Effector memory CD4-positive, alpha-beta T cell (primary cell): ENCODE measurements at places on chromosomes 3 and 15.

GRCh38 chr3:101902041-101902440, 52.7 kb downstream of the NFKBIZ start:
- DNase-seq = no peak

- no peak for DNase-seq
Observed at GRCh38 chr3:52140000-52140399, 14.2 kb downstream of the POC1A start.

GRCh38 chr15:73747847-73748590, 5.1 kb downstream of the INSYN1 start:
- no peak for DNase-seq

- DNase-seq = no peak
Observed at GRCh38 chr3:147797095-147797494, 387.9 kb downstream of the ZIC1 start.

- DNase-seq = no peak
Observed at GRCh38 chr3:77475507-77475906, 435.6 kb downstream of the ROBO2 start.

- no peak for DNase-seq
Observed at GRCh38 chr15:94403331-94403730, 172.0 kb downstream of the MCTP2 start.

DNA sequence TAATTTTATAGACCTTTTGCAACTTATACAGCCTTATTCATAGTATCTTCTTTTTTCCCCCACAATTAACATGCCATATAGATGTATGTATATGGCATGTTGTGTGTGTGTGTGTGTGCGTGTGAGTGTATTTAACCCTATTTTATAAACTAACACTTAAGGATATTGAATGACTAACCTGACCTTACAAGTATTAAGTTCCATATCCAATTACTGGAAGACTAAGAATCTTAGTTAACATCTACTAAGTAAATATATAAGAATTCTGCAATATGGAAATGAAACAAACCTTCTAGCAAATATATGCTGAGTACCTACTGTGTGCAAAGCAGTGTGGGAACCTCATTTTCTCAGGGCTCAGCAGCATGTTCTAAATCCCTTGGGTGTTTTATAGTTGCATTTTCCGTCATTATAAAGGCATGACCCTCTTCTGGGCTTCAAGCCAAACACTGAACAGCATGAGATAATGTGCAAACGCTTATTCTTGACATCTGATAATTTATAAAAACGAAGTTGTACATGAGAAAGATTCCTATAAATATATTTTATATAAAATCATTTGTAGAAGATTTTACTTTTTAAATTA, 105.5 kb downstream of the NLGN1 start:
- no peak for DNase-seq

GRCh38 chr3:4766716-4767499, 212.3 kb upstream of the BHLHE40 start:
- DNase-seq = no peak

- no peak for DNase-seq
Observed at GRCh38 chr3:129001101-129001805, at the start of gene EFCC1. EFCC1 (plus strand) TSS chr3:129001304; CDS start chr3:129001629, 325 bp downstream.

GRCh38 chr3:177451864-177452830, 254.9 kb upstream of the TBL1XR1 start:
- no peak for DNase-seq

- no peak for DNase-seq
Observed at GRCh38 chr3:46264002-46264401, 21.7 kb downstream of the CCR3 start.

- no peak for DNase-seq
Observed at GRCh38 chr3:191269289-191270085, 59.7 kb upstream of the CCDC50 start.

DNA sequence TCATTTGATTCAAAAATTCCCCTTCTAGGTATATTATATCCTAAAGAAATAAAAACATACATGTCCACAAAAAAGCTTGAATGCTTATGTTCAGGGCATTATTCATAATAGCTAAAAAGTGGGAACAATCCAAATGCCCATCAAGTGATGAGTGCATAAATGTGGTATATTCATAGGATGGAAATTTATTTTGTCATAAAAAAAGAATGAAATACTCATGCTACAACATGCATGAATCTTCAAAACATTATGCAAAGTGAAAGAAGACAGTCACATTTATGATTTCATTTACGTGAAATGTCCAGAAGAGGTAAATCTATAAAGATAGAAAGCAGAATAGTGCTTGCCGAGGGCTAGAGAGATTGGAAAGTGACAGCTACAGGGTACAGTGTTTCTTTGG, 83.6 kb upstream of the SLC25A36 start:
- DNase-seq = no peak

DNA sequence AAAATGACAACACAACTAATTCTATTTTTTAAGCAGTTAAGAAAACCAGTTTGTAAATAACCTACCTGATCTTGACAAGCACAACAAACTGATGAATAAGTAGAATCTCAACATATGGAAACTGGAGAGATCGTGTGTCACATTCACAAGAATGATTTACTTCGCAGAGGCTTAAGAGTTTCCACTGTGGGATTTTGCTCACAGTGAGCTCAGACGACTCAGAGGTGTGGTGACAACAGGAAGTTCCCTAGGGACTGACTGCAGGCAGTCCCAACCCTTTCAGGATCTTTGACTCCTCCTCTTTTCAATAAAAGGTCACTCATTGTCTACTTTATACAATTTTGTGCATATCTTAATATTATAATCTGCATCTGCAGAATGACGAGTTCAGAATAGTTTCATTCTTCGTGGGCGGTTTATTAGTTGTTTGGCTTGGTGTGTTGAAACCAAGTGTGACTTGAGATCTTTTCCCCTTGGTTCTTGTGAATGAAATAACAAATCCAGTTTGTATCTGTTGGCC, at the start of gene LIPH:
TSS of gene LIPH (minus strand) at position 231 of the 520 bp plus-strand sequence. CDS start at position 114, 117 bp downstream.
- DNase-seq = no peak

DNA sequence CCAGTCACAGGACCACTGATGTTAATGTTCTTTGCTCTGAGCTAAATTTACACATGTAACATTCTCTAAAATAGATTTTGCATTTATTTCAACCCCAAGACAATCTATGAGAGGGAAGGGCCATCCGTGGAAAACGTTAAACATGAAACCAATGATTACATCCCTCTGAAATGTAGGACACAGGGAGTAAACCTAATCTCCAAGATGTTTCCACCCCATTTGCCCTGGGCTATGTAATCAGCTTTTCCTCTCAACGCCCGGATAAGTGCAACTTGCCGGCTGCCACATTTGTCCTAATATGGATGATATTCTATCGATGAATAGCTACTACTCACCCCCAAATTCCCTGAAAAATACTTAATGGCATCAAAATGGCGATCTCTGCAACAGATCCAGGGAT, 6.4 kb upstream of the FMN1 start:
- no peak for DNase-seq

DNA sequence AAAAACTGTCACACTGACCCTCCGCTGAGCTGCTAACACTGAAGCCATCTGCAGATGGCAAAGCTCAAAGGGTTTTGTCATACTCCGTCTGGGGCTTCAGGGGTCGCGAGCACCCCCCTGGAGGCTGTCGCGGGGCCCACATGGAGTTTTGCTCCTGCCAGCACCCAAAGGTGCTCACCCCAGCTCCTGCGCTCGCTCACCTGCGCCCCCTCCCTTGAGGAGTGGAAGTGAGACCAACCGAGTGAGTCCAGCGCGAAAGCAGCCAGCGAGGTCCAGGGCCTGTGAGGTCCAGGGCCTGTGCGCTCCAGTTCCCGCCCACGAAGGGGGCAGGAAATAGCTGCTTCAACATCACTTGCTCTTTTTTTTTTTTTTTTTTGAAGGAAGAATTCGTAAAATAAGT, 208.5 kb downstream of the ROBO2 start:
- no peak for DNase-seq

DNA sequence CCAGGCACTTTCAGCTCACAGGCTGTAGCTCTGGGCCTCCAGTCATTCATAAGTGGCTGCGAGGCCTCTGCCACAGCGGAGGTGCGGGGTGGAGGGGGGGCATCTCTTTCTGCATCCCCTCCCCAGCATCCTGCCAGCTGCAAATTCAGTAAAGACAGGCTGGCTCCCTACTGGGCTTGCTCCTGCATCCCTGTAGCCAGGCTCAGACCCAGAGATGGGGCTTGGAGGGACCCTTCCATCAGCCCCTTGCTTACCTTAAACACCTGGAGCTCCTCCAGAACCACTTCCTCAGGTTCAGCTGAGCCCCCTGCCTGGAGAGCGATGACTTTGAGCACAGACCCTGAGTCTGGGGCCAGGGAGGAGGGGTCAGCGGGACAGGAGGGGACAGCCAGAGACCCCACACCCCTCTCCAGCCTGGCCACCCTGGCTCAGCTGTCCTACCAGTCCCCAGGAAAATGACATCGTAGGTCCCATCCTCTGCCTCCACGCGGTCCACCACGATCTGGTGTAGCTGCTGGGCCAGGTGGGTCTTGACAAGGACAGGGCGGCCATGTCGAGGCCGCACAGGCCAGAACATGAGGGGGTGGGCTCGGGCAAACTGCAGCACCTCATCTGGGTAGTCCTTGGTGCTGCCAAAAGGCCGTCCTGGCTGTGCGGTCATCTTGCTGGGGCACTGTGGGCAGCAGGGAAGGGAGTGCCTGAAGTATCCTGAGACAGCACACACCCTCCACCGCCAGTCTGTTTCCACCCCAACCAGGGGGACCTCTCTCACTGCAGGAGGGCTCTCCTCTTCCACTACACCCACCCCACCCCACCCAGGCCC, 5.3 kb downstream of the SEMA3G start:
- no peak for DNase-seq

DNA sequence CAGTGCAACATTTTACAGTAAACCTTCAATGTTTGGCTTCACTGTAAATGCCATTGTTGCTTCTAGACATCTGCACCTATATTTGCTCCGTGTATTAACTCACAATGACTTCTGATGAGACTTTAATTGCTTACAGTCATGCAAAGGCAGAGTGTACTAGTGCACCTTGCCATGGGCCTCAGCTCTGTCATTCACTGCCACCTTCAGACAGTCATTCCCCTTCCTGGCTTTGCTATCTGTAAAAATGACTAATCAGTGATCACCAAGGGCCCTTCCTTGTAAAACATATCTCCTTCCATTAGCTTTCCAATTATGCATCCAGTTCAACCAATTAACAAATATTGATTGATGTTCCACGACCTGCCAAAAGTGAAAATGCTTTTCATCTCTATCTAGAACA, 120.3 kb downstream of the ARRDC4 start:
- DNase-seq = no peak

DNA sequence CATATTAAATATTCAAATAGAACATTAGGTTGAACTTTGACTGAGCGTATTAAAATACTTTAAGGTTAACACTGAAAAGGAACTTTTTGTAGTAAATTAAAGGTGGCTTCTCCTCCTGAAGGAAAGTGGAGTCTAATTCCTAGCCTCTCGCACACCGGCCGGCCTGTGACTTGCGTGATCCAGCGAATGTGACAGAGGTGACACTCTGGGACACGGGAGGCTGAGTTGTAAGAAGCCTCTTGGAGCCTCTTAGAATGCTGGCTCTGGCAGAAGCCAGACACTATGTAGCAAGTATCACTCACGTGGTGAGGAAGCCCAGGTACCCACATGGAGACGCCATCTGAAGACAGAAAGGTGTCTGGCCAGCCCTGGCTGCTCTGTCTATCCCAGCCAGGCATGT, 64.9 kb upstream of the NSMCE3 start:
- DNase-seq = no peak

DNA sequence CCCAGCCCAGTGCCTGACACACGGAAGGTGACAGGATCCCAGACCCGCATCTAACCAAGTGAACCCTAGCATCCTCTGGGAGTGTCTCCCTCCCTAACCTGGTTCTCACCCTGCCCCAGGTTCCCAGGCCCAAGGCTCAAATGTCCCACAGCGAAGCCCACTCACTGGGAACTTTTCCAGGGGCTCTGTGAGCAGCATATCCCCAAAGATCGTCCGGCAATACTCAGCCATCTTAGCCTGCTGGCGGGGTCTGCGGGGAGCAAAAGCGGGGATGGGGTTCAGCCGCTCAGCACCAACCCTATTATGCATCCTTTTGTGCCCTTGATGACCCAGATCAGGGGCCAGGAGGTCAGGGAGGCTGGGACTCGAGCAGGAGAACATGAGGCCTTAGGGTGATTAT, 10.4 kb downstream of the PLCB2 start:
- DNase-seq = no peak
